Stimulated activated CD4-positive, alpha-beta T cell treated with anti-CD3 and anti-CD28 coated beads, Interleukin-12 subunit alpha, Interleukin-12 subunit beta, amount 100 ng/mL, for 4 hours (primary cell): ENCODE measurements at places on chromosomes 6 and 20.

DNA sequence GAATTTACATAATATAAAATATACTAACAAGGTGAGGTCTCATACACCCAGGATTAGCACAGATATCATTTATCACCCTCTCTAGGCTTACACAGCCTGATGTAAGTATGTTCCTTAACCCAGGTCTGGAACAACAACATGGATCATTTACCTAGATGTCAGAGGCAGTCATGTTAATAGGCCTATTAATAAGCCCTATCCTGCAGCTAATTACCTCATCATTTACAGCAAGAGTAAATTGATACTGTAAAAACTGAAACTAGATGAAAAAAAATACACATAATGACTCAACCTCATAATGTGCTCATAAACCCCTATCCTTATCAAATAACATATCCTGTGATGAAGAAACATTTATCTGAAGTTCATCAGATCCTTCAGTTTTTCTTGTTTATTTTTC is 334.3 kb upstream of the MANEA start:
- no peak for DNase-seq

- no peak for DNase-seq
These were observed 59.2 kb upstream of the POU3F2 start for GRCh38 chr6:98775205-98775604.

DNA sequence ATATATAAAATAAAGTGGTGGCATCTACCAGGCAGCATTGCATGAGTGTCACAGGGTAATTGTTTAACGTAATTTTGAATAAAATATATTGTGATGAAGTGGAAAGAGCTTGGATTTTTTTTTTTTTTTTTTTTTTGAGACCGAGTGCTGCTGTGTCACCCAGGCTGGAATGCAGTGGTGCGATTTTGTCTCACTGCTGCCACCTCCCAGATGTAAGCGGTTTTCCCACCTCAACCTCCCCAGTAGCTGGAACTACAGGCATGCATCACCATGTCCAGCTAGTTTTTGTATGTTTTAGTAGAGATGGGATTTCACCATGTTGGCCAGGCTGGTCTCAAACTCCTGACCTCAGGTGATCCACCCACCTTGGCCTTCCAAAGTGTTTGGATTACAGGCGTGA is 81.1 kb upstream of the SMIM8 start:
- DNase-seq, result no peak

DNA sequence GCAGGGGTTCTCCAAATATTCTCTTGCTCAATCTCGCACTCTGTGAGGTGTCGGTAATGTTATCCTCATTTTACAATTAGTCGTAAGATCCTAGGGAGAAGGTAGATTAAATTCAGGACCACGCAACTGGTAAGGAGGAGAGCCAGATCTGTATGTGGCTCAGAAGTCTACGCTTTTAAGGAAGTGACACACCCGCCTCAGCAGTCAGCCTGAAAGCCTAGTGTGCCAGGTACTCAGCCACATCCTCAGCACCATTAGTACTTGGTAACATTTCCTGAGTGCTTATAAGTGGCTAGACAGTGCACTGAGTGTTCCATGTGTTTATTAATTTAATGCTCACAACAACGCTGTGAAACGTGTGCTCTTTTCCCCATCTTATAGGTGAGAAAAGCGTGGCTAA is 63.7 kb downstream of the DHX35 start:
- DNase-seq, result no peak

DNA sequence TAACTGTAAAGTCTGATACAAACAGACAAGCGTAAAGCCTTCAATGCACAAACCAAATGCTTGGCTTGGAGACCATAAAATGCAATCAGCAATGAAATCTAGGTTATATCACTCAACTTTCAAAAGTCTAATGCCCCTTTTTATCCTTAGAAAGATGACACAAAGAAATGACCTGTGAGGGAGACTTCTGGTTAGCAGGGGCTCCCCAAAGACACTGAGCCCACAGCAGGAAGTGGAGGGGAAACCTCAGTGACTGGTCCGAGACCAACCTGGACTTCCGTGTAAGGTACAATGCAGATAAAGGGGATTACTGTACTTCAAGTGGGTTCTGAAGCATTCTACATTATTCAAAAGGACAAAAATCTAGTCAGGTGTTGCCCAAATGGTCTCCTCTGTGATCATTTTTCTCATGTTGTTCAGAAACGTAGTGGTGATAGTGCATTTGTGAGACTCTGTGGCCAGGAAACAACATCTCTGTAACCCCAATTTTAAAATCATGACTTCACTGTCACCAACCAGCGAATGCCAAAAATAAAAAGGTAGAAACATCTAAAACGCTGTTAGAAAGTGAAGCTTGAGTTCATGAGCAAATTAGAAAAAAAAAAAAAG is 88.2 kb downstream of the HIVEP2 start:
- DNase-seq, result no peak

- DNase-seq, result no peak
These were observed 243.8 kb upstream of the PMEPA1 start for GRCh38 chr20:57953638-57954037.

- DNase-seq, result no peak
These were observed 98.9 kb upstream of the ADGRF4 start for GRCh38 chr6:47599512-47599911.

- DNase-seq, result no peak
These were observed 51.4 kb downstream of the TGM2 start for GRCh38 chr20:38113401-38114325.

- DNase-seq, result no peak
These were observed 27.7 kb downstream of the PTPRA start for GRCh38 chr20:2900845-2901592.

- DNase-seq, result no peak
These were observed 42.8 kb upstream of the PCMTD2 start for GRCh38 chr20:64212755-64213154.

DNA sequence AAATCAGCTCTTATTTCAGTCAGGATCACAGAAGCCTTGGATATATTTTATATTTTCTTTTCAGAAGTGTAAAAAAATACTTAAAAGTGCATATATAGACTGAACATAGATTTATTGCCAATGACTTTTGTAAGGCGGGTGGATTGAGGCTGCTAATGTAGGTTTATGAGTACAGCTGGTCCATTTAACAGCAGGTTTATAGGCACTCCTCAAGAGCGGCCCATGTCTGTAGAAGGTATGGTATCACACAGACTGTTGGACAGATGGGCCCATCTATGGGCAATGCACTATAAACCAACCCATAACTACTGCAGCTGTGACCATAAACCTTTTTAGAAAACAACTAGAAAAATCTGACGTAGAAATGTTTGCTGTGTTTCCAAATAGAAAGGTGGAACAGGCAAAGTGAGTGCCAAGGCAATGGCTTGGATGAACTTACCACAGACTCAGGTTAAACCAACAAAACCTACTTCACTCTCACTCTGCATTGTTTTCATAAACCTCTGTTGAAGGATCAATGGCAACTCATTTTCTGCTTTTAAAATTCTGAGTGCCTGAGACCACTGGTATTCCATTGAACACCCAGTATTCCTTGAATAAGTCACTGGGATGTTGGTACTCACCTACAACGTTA is 170.6 kb upstream of the EYA4 start:
- no peak for DNase-seq

DNA sequence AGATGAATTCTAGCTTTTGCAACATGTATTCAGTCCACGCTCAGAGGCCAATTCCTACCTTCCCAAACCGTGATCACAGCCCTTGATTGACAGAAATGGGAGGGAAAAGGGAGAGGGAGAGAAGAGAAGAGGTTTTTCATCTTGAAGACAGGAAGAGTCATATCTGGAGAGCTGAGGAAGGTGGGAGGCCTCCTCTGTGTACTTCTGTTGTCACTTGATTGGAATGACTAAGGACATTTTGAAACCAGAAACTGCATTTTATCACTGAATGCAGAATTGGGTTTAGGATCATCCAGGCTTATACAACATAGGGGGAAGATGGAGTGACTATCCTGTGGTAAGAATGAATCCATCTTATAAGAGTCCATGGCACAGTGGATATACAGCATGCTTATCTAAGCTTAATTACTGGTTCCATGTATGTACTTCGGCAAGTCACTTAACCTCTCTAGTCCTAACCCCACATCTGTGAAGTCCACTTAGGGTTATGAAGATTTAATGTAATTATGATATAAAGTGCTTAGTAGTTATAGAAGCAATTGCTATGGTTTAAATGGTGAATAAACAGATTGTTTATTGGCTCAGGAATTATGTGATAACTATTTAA is 144.0 kb downstream of the BCKDHB start:
- no peak for DNase-seq
